ENCODE measurements at places on chromosomes 11 and 22.

DNA sequence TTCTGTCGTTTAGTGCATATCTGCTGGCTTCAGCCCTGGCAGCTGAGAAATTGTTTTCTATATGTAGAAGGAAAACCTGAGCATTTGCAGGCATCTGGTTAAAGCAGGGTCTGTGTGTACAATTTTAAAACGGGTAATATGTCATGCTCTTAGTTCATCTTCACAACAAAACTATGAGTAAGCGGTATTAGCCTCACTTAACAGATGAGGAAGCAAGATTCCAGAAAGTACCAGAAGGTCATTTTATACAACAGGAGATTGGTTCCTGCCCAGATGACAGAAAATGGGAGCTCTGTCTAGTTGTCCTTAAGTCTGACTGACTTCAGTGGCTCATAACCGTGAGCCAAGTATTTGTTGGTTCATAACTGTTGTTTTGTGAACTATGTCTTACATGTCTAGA, 1.1 kb downstream of the TIMM10B start:
- DNase-seq: no peak

DNA sequence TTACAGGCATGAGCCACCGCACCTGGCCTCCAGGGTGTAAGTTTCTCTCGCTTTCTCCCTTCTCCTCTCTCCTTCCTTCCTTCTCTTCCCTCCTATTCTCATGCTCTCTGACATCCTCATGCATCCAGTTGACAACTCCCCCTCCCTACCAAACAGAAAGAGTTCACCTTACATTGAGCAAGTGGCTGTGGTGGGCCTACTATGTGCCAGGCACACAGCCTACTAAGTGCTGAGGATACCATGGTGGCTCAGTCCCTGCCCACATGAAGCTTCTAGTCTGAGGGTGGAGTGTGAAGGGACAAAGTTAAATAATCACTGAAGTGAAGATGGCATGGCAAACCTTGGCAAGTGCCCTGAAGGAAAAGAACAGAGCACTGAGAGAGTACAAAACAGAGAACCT, 9.6 kb upstream of the DAGLA start:
- no peak for DNase-seq

GRCh38 chr11:66686801-66687750, 9.4 kb upstream of the RBM4B start:
- no peak for DNase-seq

DNA sequence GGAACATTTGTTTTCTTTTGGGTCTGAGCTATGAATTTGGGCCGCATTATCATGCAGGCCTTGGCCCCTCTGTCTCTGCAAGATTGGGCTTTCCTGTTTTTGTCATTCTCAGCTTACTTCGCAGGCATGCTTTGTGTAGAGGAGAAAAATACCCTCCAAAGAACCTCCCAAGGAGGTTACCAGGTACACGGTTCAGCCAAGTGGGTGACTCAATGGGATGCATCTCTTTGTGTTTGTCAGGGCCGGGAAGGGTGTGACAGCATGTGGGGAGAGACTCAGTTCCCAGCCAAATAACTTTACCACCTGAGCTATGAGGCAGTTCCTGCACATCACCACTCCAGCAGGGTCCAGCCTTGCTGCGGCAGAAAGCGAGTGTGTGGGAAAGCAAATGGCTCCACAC, 47.8 kb upstream of the CLDN5 start:
- DNase-seq: no peak

DNA sequence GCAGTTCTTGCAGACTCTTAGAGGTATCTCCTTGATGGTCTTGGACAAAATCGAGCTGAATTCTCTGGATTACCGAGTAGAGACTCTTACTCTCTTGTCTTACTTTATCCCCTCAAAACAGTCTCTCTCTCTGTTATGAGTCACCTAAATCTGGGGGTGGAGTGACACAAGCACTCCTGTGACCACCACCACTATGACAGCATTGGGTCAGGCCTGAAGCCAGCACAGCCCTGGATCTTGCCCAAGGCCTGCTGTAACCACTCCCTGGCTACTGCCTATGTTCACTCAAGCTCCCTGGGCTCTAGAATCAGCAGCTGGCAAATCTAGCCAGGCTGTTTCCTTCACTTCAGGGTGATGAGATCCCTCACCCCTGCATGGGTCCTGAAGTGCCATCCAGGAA, 662.5 kb downstream of the LUZP2 start:
- DNase-seq: no peak

DNA sequence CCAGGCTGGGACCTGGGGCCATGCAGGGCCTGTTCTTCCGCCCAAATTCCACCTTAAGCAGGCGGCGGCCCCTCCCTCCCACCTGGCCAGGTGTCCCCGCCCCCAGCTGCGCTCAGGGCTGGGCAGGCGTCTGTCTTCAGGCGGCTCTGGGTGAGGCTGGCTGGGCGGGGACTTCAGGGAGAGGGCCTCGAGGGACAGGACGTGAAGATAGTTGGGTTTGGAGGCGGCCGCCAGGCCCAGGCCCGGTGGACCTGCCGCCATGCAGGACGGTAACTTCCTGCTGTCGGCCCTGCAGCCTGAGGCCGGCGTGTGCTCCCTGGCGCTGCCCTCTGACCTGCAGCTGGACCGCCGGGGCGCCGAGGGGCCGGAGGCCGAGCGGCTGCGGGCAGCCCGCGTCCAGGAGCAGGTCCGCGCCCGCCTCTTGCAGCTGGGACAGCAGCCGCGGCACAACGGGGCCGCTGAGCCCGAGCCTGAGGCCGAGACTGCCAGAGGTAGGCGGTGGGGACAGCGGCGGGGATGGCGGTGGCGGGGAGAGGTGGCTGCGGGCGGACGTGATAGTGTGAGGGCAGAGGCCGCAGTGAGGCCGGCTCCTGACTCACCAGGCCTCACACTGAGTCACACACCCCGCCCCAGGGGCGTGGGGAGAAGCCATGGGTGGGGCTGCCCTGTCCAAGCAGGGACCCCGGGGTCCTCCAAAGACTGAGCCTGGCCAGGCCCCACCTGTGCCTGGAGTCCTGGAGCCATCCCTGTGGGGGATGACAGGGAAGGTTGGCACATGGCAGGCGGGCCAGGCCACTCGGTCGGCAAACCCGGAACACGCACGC, at the start of gene PKP3:
Gene PKP3 (plus strand): TSS at position 176 of the 824 bp plus-strand sequence. CDS start 84 bp downstream, at position 260.
- no peak for DNase-seq

- DNase-seq: no peak
Observed at GRCh38 chr11:95516786-95517185, 272.8 kb downstream of the FAM76B start.

DNA sequence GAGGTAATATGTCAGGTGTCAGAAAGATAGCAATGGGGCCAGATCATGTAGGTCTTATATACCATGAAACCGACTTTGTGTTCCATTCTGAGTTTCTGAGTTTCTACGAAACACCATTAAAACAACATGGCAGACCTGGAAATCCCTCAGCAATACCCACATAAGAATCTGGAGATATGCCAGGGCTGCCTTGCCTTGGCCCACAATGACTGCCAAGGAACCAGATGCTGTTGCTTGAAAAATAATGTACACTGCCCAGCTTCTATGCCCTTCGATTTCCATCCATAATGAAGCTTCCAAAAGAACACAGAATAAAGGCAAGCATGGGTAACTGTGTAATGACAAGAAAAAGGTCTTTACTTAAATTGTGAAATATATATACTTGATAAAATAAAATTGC, 277.4 kb downstream of the SOX6 start:
- no peak for DNase-seq

All from natural killer cell (primary cell).